ENCODE measurements at places on chromosomes 4 and X.

DNA sequence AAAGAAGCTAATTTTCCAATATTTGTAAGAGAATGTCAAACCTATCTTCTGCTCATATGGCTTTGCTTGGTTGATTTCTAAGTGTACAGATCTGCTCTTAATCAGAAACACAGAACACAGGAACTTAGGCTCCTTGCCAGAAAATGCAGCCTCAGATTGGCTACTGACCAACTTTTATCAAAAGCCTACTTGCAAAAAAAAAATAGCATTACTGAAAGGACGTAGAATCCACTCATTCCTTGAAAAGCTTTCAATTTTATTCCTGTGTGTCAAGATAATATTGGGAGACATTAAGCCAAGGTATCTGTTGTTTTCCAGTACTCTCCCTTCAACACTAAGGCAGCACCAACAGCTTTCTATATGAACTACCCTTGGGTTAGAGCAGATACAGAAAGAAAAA lies 127.6 kb upstream of the INTU start:
- no peak for DNase-seq

DNA sequence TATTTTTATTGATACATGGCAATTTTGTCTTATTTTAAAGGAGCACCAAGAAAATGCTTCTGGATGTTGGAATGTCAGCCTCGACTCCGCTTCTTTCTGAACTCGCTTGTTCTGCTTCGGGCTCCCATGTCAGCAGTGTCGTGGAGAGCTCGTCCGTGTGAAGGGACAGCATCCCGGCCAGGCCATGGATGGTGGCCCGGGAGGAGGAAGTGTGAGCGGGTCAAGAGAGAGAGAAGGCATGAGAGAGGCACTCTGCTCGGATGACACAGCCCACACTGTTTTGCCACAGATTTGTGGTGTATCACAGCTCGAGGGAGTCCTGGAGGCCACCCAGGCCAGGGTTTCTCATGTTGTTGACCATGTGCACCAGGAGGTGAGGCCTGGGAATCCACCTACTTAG lies 107.0 kb downstream of the TRAPPC11 start:
- DNase-seq, result no peak

GRCh38 chr4:143482840-143483239 lies 30.7 kb upstream of the SMARCA5 start:
- DNase-seq, result peak; percentile 48

DNA sequence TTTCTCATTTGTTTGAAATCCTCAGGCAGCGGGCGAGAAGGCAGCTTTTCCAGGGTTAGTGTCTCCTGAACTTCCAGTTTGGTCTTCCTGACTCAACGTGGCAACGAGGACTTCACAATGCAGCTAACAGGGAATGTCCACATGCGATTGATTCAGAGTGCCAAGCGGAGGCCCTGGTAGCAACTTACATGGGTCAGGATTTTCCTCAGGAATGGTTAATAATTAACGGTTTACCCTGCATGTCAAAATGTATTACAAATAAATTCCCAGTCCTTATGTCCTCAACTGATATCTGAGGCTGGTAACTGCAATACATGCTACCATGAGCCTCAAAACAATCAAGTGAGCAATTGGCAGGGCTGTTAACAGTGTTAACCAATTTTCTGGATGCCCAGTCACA lies 67.2 kb downstream of the MAP3K15 start:
- DNase-seq, result no peak

GRCh38 chr4:145186729-145187128 lies 6.3 kb upstream of the OTUD4 start:
- DNase-seq, result peak; percentile 13

DNA sequence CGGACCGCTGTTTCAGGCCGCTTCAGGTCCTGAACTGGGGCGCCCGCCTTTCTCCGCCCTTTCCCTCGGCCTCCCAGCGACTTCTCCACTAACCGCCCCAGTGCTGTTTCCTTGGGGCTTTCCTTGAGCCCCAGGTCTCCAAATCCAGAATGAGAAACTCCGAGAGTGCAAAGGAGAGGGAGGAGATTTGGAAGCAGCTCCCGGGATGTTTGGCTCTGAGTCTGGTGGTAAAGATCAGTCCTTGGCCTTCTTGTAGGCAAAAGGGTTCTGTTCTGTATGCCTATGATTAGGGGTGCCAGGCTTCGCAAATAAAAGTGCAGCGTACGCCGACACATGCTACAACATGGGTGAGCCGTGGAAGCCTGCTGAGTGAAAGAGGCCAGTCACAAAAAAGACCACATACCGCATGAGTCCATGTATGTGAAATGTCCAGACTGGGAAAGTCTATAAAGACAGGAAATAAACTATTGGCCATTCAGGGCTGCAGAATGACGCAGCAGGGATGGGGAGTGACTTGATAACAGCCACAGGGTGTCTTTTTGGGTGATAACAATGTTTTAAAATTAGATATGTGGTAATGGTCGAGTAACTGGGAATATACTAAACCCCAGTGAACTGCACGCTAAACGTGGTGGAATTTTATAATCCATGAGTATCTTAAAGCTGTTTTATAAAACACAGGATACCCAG lies 99.8 kb downstream of the TRAPPC11 start:
- DNase-seq, result no peak

DNA sequence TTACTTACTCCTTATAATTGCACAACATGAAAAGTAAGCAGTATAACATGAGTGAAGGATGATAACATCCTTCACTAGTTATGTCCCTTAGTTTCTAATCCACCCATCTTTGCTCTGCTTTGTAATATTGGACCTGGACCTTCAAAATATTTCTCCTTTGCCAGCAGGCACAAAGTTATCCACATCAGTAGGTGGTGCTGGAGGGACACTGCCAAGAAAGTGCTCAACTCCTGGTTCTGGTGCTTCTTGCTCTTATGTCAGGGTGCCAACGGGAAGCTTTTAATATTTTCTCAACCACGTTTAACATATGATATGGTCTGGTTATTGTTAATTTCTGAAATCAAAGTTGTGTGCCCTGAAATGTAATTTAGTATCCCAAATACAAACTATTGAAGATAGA lies 49.1 kb downstream of the TMEM165 start:
- no peak for DNase-seq

GRCh38 chr4:107808572-107808971 lies 16.2 kb upstream of the SGMS2 start:
- no peak for DNase-seq

- DNase-seq, result no peak
Observed at GRCh38 chr4:77003400-77003799, 53.8 kb downstream of the SEPTIN11 start.

DNA sequence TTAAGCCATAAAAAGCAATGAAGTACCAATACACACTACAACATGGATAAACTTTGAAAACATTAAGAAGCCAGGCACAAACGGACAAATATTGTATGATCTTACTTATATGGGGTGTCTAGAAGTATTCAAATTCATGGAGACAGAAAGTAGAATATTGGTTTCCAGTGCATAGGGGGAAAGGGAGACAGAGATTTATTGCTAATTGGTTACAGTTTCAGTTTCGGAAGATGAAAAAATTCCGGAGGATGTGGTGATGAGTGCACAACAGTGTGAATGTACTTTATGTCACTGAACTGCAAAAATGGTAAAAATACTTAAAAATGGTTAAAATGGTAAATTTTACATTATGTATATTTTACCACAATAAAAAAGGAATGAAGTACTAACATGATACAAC lies 5.1 kb upstream of the PRDX4 start:
- DNase-seq, result peak; percentile 38

- DNase-seq, result no peak
Observed at GRCh38 chr4:88009871-88010270, 2.4 kb downstream of the PKD2 start.

DNA sequence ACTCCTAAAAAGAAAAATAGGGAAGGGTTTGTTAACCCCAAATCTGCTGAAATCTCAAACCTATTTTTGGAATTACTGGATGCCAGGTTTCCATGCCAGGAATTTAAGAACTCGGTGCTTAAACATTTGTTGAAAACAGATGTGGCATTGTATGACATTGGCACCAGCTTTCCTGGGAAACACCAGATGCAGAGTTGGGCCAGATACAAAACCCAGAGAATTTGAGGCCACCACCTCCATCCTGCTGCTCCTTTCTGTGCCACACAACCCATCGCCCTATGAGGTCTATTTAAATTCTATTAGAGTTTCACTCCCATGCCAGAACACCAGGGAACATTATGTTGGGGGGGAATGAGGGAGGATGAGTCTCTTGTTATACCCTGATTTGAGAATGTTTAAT lies 71.7 kb downstream of the ARAP2 start:
- no peak for DNase-seq

DNA sequence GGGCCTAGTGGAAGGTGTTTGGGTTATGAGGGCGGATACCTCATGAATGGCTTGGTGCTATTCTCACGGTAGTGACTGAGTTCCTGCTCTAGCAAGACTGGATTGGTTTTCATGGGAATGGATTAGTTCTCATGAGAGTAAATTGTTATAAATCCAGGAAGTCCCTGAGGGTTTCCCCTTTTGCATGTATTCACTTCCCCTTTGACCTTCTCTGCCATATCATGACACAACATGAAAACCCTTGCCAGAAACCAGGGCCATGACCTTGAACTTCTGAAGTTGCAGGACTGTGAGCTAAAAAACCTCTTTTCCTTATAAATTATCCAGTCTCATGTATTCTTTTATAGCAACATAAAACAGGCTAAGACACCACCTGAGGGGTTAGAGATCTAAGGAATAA lies 529.7 kb upstream of the RPS6KA3 start:
- no peak for DNase-seq

- DNase-seq, result no peak
Observed at GRCh38 chrX:22296871-22297270, 24.2 kb downstream of the CBLL2 start.

DNA sequence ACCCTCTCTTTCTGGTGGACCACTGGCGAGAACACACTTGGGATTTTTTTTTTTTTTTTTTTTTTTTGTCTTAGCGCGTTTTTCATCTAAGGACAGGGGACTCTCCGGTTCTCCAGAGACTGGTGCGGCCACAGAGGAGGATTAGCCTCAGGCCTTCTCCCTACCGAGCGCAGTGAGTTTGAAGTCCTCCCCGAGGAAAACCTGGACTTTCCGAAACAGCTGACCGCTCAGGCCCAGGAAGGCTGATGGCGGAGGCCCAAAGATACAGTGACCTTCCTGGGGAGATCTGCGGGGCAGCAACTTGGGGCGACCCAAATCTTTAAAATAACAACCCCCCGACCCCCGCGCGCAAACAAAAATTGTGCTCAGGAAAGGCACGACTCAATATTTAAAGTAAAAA lies 9.2 kb downstream of the NKX3-2 start:
- DNase-seq, result no peak

DNA sequence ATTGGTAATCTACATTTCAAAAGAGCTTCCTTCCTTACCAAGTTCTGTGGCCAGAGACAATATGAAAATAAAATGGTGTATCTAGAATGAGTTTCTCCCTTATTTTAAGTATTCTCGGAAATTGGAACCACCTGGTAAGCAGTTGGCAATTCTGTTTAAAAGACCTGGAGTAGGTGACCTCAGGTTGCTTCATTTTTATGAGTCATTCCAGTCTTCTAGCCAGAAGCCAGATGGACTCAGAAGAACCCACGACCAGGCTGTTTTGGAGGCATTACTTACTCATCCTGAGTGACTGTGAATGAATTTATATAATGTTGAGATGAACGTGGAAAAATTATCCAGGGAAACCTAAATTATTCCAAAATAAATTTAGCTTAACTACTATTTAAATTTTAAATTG lies 9.1 kb downstream of the BMPR1B start:
- DNase-seq, result no peak

GRCh38 chr4:109232681-109233080 lies 69.8 kb downstream of the COL25A1 start:
- no peak for DNase-seq

- DNase-seq, result no peak
Observed at GRCh38 chr4:154634058-154634457, 21.6 kb upstream of the FGG start.

GRCh38 chrX:150080497-150080896 lies 142.2 kb upstream of the EOLA2 start:
- DNase-seq, result no peak

- DNase-seq, result no peak
Observed at GRCh38 chr4:82429728-82430192, 502 bp downstream of the HNRNPDL start.

DNA sequence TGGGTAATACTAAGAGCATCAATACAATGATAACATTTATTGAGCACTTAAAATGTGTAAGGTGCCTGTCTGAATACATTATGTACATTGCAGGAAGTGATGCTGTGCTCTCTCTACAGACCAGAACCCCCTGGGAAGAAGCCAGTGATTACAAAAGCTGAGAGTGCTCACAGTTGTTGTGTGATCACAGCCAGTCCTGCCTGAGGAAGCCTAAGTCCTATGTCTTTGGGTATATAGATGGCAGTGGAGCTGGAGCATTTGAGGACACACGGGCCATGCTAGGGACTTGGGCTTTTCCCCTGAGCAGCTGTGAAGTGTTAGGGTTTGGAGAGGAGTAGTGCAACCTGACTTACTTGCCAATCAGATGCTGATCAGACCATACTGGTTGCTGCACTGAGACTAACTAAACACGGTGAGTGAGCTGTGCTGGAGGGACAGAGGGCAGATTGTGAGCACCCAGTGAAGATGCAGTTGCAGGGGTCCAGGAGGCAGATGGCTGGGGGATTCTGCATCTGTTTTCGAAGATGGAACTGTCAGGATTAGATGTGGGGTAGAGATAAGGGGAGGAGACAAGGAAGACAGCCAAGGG lies 60.8 kb upstream of the TBC1D14 start:
- no peak for DNase-seq

DNA sequence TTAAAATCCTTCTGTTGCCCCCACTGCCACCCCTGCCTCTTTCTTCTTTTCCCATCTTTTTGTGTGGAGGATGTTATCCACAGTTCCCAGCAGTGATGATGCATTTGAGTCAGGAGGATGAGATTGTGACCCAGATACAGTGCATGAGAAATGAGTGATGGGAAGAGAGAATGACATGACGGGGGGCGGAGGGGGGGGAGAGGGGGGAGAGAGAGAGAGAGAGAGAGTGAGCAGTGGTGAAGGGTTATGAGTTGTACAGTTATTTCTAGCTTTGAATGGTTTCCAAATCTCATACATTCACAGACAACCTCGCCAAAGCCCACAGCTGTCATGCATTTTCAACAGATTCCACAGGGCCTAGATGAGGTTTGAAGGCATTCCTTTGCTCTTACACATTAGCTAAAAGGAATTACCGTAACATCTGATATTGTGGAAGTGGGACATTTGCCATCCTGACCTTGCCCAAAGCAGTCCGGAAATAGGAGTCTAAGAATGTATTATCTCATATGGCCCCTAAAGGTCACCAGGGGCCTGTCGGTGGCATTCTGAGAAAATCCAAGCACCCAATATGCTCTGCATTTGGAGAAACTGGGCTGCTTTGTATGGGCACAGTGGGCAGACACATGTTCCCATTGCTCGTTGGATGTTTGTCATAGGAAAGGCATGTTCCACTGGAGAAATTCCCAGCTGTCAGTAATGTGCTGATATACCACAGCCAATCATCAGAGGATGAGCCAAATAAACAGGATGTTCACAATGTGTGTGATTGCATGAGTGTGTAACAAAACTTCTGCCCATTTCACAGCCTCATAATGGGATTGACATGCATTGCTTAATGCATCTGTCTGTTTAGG lies 435.8 kb downstream of the SPRY1 start:
- DNase-seq, result no peak

GRCh38 chr4:125736057-125736456 lies 421.3 kb downstream of the FAT4 start:
- no peak for DNase-seq

- peak; percentile 56 for DNase-seq
Observed at GRCh38 chrX:139725720-139726119, 17.8 kb upstream of the MCF2 start.

GRCh38 chrX:49147282-49147681 lies 15.3 kb upstream of the MAGIX start:
- DNase-seq, result no peak

Measured in MM.1S (cell line).